ENCODE measurements at places on chromosomes 13 and 19.

DNA sequence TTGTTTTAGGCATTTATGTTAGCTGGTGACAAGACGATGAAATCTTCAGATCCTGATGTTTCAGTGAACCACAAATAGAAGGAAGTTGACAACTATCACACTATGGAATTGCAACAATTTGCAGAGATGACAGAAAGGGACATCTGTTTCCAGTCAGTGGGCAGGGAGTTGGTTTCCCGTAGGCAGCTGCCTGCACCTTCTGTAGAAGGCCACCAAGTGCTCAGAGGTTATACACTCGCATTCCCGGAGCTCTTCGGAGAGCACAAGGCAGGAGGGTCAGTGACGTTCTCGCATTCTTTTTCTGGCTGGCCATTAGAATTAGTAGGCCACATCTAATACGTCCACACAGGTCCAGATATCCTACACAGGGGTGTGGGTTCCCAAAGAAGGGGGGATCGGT is 129.4 kb downstream of the SHISA2 start:
- ATAC-seq: no peak

GRCh38 chr19:17060802-17061201 is 14.4 kb downstream of the HAUS8 start:
- no peak for ATAC-seq

- ATAC-seq: no peak
These were observed 502 bp downstream of the NECTIN2 start for GRCh38 chr19:44846455-44847143.

- ATAC-seq: no peak
These were observed 353.8 kb downstream of the DNAJC15 start for GRCh38 chr13:43377149-43377548.

DNA sequence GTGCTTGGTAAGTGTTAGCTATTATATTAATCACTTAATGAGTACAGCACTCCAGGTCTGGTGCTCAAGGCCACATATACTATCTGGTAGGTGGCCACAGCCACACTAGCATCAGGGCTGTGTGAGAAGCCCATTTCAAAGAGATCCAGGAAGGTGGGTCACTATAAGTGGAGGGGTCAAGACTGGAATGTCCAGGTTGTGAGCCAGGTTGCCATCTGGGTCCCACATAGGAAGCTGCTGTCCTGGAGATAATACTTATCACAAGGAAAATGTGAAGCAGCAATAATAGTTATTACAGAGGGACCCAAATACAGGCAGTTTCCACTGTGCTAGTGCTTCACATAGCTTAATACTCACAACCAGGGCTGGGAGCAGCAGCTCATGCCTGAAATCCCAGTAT is 13.1 kb downstream of the C19orf47 start:
- ATAC-seq: no peak

DNA sequence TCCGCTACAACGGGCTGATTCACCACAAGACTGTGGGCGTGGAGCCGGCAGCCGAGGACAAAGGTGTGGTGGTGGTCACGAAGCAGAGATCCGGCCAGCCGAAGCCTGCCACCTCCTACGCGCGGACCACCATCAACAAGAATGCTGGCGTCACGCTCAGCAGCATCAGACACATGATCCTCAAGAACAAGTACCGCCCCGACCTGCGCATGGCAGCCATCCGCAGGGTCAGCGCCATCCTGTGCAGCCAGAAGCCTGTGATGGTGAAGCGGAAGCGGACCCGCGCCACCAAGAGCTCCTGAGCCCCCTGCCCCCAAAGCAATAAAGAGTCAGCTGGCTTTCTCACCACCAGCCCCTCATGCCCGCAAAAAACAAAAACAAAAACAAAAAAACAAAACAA is 34.4 kb downstream of the ZNF44 start:
- ATAC-seq: no peak

DNA sequence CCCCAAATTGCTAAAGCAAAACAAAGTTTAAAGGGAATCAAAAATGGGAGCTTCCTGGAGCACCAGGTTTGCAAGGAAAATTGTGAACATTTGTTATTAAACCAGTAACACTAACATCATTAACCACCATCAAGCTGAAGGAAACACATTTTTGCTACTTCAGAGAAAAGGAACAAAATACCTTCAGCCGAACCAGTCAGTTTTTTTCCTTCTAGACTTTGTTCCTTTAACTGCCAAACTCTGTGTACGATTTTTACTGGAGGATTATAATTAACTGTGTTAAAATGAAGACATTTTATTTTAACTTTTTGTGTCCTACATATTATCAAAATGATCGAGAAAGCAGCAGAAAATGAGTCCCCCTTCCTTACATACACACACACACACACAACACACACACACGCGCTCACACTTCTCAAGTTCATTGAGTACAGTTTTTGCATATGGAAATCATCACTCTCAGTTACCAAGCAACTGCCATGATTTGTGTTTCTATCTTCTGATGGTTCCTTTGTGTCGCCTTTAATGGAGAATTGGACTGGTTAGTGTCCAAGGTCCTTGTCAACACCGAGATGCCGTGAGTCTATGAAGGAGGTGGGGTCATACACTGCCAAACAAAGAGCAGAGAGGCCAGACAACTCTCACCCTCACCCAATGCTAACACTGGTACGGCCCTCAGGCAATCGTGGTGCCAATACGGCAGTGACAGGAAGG is 9.8 kb upstream of the SERP2 start:
- no peak for ATAC-seq

DNA sequence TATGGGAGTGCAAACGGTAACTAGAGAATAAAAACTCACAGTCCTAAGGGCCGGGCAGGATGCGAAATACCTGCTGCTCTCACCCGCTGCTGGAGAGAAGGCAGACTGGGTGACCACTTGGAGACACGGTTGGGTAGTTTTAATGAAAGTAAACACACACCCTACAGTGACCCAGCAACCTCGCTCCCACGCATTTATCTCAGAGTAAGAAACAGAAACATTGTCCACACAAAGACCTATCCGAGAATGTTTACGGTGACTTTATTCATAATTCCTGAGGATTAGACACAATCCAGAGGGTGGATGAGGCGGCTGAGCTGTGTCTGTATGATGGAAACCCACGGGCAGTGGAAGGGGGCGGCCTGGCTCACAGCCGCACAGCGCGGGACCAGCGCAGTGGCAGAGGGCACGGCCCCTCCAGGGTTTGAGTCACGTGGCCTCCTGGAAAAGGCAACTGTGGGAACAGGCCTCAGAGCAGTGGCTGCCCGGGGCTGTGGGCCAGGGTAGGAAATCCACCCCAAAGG is 73.5 kb upstream of the C13orf46 start:
- peak; percentile 8 for ATAC-seq

DNA sequence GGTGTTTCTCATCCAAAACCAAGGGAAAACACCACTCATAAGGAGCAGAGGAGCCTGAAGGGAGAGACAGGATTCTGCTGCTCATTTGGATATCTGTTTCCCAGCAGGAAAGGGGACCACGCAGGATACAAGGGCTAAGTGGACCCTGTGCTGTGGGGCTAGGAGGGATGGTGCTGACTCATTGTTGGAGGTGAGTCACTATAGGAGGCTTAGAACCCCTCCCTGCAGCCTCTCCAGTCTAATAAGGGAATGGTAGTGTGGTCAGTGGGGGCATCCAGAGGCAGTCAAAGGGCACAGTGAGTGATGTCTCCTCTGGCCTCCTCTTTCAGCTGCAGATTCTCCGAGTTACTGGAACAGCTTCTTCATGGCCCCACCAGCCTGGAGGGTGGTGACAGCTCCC is 442.3 kb downstream of the TUBA3C start:
- ATAC-seq: no peak

DNA sequence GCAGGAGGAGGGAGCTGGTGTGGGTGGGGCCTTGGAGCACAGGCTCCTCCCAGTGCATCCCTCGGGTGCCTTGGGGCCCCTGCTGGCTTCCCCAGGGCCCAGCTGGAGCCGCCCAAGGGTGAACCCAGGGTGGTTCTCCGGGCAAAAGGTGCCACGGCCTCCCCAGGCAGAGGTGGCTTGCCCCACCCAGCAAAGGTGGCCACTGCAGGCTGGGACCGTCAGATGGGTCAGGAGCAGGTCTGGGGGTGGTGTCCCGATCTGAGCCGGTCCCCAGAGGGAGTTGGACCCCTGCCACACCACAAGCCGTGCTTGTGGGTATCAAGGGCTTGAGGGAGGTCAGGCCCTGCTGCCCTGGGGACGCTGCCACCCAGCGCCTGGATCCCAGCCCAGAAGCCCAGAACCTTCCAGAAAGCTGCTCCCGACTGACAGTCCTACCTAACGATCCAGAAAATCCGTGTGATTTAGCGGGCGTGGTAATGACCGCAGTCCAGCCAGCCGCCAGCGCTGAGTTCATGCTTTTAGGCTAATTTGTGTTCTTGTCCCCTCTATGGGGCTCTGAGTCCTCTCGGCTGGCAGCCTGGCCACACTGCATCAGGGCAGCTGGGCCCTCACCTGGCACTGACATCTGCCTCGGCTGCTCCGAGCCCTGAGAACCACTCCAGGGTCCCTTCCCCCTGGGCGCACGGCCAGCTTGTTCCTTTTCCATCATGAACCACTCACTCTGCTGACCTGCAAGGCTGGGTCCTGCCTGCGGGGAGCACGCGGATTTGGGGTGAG is 5.0 kb upstream of the GRIN3B start:
- ATAC-seq: no peak

DNA sequence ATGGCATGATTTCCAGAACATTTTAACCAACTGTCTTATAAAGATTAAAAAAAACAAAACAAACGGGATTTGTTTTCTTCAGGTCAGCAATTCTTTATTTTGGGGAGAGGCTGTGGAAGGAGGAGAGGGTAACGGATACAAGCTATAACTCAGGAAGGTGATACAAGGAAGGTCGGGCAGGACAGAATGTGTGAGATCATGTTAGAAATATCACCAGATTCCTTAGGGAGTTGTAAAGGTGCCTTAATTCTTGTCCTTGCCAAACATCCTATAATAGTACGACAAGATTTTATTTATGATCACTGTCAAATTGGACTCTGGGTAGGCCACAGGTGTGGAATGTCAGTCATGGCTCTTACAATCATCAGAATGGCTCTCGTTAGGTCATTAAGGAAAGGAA is 503.1 kb downstream of the DIAPH3 start:
- no peak for ATAC-seq

GRCh38 chr13:112938680-112939079 is 30.3 kb upstream of the MCF2L start:
- no peak for ATAC-seq

DNA sequence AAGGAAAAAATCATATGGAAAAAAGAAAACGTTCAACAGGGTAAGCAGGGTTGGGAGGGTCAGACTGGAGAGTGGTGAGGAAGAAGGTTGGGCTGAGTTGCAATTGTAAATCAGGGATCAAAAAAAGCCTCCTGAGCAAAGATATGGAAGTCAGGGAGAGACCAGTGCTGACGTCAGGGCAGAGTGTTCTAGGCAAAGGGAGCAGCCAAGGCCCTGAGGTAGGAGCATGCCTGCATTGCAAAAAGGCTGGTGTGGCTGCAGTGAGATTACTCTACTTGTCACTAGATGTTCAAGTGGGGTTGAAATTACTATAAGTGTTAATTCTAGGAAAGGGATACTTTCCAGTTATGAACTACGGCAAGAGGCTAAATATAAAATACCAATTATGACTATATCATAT is 562.0 kb downstream of the MYO16 start:
- ATAC-seq: no peak

DNA sequence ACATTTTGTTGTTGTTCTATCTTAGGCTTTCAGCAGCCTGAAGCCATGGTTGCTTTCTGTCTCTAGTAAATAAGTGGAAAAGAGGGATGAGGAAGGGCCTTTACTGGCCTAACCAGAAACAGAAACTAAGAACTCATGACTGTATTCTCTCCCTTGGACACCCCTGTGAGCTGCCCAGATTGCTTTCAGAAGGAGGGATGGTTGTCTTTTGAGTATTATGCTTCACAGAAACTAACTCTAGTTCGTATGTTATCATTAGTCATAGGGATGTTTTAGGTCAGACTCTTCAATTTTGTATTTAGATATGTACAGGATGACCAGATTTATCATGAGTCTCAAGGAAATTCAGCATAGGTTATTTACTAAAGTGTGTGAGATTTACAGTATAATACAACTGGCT is 17.5 kb downstream of the BORA start:
- ATAC-seq: no peak

DNA sequence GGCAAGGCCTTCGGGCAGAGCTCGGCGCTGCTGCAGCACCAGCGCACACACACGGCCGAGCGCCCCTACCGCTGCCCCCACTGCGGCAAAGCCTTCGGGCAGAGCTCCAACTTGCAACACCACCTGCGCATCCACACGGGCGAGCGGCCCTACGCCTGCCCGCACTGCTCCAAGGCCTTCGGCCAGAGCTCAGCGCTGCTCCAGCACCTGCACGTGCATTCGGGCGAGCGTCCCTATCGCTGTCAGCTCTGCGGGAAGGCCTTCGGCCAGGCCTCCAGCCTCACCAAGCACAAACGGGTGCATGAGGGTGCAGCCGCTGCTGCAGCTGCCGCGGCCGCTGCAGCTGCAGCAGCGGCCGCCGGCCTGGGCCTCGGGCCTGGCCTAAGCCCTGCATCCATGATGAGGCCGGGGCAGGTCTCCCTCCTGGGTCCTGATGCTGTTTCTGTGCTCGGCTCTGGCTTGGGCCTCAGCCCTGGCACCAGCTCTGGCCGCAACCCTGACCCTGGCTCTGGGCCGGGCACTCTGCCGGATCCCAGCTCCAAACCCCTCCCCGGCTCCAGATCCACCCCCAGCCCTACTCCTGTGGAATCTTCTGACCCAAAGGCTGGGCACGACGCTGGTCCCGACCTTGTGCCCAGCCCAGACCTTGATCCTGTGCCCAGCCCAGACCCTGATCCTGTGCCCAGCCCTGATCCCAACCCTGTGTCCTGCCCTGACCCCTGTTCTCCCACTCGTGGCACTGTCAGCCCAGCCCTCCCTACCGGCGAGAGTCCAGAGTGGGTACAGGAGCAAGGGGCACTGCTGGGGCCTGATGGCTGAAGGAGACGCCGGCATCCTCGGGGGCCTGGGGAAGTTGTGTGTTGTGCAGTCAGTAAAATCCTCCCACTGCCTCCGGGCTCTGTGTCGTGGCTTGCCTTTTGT is 2.0 kb upstream of the MCOLN1 start:
- no peak for ATAC-seq

- no peak for ATAC-seq
These were observed 52.8 kb downstream of the GATAD2A start for GRCh38 chr19:19458110-19458816.

GRCh38 chr19:48513289-48514122 is 1.9 kb upstream of the LMTK3 start:
- ATAC-seq: peak; percentile 61

All from esophagus mucosa (tissue), 1 donor.